ENCODE measurements at places on chromosomes 5 and 9.

GRCh38 chr9:68710111-68710471 is 5.1 kb downstream of the PIP5K1B start:
- no peak for DNase-seq

DNA sequence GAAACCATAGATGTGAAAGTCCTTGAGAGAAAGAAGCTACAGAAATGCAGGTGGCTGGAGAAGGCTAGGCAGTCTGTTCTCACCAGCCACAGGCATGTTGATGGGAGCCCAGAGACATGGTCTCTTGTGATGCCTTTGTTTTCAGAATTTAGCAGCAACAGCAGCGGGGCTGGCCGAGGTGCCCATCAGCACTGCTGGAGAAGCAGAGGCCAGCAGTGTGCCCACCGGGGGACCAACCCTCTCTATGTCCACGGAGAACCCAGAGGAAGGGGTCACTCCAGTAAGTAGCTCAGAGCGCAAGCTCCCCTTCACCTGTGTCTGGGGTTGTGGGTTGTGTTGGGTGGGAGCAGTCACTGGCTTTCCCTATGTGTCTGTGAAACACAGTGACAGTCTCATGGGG is 59.6 kb downstream of the COL15A1 start:
- DNase-seq = no peak

DNA sequence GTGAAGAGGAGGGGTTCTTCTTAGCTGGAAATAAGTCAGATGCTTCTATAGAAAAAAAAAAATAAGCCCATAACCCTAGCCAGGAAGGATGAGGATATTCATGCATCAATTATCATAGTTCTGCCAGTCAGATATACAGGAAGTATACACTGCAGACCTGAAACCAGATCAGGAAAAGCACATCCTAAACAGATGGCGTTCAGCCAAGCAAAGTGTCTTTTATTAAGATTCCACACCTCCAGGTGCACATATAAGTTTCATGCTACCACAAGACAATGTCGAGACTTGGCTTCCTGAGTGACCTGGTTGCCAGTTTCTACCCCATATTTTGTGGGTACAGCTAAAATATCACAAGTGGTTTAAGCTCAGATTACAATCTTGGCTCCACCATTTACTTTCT is 108.3 kb downstream of the CETN3 start:
- no peak for DNase-seq

GRCh38 chr9:24846248-24846912 is 300.7 kb upstream of the IZUMO3 start:
- DNase-seq = no peak

DNA sequence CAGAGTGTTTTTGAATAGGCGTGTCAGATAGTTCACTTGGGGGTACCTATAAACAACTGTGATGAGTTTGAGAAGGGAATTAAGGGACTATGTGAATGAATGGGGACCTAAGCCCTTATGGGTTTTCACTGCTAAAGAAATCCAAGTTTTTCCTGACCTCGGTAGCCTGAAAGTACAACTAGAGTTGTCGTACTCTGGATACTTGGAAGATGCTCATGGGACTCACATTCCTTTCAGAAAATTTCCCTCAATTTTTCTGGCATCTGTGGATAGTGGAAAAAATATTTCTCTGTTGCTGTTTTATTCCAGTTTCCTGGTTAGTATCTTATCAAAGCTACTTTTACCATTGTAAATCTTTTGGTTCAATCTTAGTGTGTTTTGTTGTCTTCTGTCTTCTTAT is 1112.3 kb upstream of the SEMA6A start:
- DNase-seq = no peak

GRCh38 chr5:179211631-179212030 is 133.6 kb downstream of the ADAMTS2 start:
- no peak for DNase-seq

DNA sequence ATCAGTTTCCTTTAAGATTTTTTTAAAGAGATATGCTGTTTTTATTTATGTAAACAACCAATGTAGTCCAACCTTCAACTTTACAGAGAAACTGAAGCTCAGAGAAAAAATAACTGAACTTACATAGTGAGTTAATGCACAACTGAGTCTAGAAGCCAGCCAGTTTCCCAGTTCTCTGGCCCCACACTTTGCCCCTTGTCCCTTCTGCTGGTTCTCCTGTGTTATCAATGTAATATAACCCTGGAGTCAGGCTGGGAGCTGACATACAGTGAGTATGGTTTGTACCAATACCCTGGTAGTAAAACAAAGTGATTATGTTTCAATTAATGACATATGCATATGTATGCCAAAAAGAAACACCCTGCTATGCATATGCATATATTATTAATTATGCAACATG is 32.2 kb upstream of the GRIA1 start:
- DNase-seq = no peak

DNA sequence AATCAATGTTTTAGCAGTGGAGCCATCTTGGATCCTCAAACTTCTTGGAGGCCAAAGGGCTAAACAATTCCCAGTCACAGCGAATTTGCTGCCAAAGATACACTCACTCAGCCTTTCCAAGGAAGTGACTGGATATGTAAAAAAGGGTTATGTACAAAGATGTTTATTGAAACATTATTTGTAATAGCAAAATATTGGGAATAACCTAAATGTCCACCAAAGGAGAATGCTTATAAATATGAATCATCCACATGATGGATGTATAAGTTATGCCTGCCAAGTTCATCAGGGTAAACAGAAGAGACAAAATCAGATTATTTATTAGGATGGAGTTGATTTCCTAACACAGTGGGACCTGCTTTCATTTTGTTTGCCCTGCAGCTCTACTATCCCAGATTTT is 145.2 kb upstream of the ABCA1 start:
- DNase-seq = no peak

DNA sequence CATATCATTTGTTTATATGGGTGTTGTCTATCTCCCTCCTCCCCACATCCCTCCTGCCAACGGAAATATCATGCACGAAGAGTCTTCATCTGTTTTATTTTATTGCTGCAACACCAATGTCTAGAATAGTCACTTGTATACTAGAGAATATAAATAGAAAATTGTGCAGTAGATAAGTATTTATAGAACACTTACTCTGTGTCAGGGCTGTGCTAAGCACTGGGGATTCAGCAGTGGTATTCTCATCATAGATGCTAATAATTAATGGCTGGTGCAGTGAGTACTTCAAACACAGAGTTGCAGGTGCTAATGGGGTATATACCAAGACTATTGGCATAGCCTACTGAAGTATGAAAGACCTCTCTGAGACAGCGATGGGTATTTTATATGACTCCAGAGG is 353.5 kb upstream of the CDH6 start:
- DNase-seq = no peak

DNA sequence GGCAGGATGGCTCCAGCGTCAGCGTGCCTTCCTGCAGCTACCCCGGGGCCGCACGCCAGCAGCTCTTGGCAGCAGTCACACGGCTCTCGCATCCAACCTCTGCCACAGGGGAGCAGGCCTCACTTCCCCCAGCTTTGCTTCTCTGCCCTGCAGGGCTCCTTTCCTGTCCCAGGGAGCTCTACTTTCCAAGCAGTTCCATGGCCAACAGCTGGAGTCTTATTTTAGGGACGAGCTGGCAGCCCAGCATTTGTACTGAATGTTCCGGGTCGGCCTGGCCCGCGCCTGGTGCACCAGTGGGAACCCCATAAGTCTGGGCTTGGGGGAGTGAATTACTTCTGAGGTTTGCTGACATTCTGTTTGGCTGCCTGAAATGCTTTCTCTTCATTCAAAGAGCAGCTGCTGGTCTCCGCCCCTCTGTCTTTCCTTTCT is 34.6 kb downstream of the GADD45G start:
- DNase-seq = no peak

GRCh38 chr9:101509572-101509971 is 24.1 kb upstream of the RNF20 start:
- DNase-seq = no peak

- DNase-seq = no peak
Observed at GRCh38 chr5:112159435-112159834, 259.6 kb downstream of the EPB41L4A start.

- no peak for DNase-seq
Observed at GRCh38 chr9:37542895-37543294, 33.3 kb downstream of the FBXO10 start.

- DNase-seq = no peak
Observed at GRCh38 chr9:116589392-116590354, 97.4 kb upstream of the TRIM32 start.

DNA sequence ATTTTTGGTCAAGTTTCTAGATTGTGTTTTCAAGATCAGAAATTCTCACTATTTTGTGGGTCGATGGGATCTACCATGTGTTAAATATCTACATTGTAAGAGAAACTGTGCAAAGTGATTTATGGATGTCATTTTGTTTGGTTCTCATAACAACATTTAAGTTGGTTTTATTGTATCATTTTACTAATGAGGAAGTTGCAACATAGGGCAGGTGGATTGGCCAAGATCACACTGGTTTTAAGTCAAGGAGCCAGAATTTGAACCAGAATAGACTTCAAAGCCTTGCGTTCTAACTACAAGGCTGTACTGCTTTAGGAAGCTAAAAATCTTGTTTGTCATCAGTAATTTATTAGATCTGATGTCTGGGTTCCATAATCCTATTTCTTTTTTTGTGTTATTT is 23.4 kb downstream of the SH3TC2 start:
- no peak for DNase-seq

DNA sequence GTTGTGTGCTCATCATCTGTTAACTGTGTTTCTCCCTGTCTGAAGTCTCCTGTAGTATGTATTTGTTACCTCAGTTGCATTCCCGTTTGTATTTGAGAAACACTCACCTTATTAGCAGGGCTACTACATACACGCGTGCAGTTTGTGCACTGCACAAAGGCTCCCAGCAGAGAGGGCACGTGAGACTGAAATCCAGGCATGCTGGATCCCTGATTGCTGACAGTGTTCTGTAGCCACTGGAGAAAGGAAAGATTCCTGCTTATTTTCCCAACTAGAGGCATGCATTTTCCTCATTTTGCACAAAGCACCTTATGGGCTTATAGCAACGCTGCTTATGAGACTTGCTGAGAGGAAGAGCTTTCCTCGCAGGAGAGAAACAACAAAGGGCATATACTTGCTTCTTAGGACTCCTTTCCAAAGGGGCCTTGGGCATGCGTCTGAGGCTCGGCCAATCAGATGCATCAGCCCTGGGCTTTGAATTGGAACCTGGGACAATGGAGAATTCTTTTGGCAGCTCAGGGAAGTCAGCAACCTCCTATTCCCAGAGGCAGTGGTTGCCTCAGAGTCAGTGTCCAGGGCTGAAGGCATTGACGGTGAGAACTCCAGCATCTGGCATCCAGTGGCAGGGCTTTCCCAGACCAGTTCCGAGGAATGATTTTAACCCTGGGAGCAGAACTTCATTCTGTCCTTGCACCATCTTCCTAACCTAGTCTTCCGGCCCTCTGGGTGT is 9.9 kb upstream of the MEGF10 start:
- DNase-seq = no peak

GRCh38 chr9:111752455-111752854 is 42.3 kb downstream of the SHOC1 start:
- DNase-seq = no peak

GRCh38 chr9:114287763-114288192 is 35.1 kb upstream of the ORM1 start:
- DNase-seq = no peak

DNA sequence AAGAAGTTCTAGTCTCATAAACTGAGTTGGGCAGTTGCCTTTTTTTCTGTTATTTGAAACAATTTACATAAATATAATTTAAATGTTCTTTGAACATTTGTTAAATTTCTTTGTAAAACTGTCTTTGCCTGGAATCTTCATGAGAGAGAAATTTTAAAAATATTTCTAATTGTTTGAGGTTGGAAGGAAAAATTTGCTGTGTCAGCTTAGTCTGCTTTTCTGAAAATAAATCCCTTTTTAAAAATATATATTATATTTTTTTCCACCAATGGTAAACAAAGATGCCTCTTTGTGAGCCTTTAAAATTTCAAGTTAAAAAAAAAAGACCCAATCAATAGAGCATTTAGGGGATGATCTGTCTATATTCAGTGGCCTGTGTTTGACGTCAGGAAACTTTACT is 542.7 kb downstream of the KIF4B start:
- DNase-seq = no peak

DNA sequence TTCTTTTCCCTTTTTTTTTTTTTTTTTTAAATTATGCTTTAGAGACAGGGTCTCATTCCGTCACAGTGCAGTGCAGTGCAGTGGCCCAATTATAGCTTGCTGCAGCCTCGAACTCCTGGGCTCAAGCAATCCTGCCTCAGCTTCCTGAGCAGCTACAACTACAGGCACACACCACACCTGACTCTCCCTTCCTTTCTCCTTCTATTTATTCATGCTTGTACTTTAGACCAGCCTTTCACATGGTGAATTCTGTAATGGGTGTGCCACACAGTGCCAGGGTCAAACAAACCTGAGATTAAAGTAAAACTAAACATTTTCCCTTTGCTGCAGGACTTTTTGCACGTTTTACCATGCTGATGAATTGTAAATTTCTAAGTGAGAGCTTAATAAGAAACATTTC is 8.0 kb downstream of the SH3RF2 start:
- no peak for DNase-seq

DNA sequence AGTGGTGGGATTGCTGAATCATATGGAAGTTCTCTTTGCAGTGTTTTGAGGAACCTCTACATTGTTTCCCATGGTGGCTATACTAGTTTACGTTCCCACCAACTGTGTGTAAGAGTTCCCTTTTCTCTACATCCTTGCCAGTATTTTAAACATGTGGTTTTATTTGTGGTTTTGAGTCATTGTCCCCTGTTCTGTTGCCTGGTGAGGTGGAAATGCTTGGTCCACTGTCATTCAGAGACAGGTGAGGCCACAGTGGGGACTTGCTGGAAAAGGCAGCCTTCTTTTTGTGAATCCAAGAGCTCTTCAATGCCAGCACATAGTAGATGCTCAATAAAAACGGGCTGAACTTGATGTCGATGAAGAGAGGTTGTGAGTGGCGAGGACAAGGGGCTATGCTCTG is 44.2 kb downstream of the SH3PXD2B start:
- DNase-seq = no peak

Measured in stimulated activated CD4-positive, alpha-beta T cell treated with anti-CD3 and anti-CD28 coated beads, TNF-alpha, amount 100 ng/mL, for 4 hours (primary cell).